ENCODE measurements at places on chromosomes 4 and X. TPM values are rescaled to one million over a fixed set of nuclear protein-coding genes. Genes with fewer than 3 reads are reported as not detected.

DNA sequence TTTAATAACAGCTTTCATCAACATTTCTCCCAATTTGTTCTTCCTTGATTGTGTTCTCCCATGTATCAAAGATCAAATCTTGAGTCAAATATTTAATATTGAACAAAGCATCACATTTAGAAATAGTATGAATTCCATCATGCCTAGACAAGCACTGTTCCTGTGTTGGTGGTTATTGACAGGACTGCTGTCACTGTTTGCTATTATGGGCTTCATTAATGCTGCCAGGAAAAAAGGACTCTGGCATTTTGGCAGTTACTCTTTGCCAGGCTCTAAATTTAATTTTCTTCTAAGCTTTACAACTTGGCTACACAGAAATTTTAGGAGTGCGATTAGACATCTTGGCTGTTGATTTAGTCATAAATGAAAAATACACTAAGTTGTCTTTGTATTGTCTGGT is 295.9 kb upstream of the NRK start:
- ATAC-seq: no peak

The SSX4 gene
- not detected for total RNA-seq

The GSX2 gene
- not detected for total RNA-seq

The XAGE1A gene
- total RNA-seq: not detected

The NR0B1 gene
- total RNA-seq: not detected

The SLC25A14 gene
- total RNA-seq: 8.4 TPM
